Muscle of back (tissue), 13 donors: ENCODE measurements at places on chromosomes 6 and 20.

DNA sequence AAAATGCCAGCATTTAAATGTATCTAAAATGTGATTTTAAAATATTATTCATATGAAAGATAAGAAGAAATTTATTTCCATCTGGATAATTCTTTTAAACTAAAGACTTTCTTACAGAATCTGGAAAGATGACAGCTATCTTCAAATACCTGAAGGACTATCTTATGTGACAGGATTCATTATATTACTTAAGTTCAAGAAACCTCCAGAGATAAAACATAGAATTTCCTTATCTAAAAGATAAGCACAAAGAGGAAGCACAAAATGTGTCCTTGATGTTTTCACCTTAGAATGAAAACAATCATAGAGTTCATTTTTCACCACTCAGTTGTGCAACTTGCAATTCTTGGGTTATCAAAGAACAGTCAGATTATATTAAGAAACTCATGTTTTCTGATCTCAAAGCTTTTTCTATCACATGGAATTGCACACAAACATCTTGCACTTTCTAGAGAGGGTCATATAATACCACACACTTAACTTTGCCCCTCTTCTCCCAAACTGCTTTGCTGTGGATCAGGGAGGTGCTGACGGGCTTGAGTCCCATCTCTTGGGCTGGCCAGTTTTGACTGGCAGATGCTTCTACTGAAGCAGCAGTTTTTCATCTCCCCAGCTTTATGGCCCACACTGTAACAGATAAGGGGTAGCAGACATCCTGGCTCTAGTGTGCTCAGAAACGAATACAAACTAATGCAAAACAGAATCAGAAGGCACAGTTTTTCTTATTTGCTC lies 467.4 kb downstream of the CDC5L start:
- DNase-seq = no peak

DNA sequence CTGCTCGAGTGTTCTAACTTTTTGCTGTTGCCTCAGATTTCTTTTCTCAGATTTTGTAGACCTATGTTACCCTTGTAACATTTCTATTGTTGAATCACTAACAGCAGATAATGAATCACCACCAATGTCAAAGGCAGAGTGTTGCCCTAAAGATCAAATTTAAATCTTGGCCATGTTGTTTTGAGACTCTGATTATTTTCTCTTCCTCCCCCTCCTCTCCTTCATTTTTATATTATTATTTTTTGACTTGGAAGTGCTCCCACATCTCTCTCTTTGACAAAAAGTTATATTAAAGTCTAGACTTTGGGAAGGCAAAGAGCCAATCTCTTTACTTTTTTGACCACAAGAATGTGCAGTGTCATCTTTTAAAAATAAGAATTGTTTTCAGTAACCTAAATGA lies 422.7 kb downstream of the NKAIN2 start:
- peak; percentile 4 for DNase-seq

DNA sequence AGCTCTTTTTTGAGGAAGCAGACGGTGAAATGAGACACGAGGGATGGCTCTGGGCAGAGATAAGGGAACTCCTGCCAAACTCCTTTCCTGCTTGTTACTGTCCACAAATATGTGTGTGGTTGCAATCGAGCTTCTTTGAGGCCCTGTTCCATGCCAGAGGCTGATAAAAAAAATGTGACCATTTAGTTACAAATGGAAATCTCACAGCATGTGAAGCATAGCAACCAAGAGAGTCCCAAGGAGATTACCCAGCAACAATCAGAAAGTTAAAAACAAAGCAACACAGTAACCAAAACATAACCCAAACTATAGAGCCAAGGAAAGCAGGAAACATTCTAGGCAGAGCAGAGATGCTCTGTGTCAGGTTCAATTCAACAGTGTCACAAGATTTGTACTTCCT lies 35.4 kb upstream of the HMGN3 start:
- DNase-seq = peak; percentile 57

DNA sequence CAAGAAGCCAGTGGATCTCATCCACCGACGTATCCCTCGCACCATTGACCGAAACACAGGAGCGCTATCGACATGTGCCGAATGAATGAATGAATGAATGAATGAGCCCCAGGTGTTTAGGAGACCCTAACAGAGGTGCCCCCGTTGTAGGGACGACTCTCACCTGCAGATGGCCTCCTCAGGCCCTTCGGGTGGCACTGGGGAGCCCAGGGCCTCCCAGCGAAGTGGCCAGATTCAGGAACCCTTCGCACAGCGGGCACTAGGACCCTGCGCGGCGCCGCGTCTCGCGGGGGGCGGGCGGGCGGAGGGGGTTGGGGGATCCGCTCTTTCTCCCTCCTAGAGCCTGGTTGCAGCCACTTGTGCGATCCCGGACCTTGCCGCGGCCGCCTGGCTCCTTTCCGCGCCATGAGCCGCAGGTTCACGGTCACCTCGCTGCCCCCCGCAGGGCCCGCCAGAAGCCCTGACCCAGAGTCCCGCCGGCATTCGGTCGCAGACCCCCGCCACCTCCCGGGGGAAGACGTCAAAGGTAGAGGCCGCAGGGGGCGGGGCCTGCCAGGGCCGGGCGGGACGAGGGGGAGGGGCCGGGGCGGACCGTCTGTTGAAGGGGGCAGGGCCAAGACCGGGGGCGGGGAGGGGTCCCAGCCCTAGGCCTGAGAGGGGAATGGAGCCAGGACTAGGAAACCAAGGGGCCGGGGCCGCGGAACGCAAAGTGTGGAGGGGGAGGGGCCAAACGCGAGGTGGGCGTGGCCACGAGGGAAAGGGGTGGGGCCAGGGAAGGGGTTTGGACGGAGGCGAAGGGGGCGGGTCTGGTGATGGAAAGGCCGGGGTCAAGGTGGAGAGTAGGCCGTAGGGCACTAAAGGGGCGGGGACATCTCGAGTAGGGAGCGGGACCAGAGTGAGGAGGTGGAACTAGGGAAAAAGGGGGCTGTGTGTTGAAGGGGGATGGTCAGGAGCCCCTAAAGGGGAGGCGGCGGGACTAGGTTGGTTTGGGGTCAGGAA lies 7.4 kb upstream of the SLC12A5 start:
- no peak for DNase-seq

- peak; percentile 89 for DNase-seq
Observed at GRCh38 chr20:4225745-4226144, 210.4 kb upstream of the RNF24 start.

DNA sequence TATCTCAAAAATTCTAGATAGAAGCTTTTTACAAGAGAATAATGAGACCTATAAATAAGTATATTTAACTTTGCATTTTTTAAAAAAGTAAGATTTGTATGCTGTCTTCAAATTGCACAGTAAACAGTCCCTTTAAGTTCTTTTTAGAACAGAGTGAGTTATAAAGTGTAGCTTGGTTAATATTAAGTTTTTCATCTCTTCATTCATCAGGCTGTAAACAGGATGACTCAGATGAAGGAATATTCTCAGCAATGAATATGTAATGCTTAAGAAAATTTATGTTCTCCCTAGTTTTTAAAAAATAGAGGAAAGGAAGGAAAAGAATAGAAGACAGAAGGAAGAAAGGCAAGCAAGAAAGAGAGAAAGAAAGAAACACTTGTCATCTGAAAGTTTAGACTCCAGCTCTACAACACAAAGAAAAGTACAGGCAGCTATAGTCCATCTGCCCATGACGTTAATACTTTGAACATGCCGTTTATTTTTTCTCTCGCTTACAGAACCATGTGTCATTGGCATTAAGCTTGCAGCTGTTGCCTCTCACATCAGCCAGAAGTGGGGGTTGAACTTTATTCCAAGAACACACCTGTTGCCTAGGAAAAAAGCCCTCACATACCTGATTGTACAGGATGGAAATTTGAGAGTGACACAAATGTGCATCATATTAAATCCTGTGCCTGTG lies 36.1 kb downstream of the CAP2 start:
- DNase-seq = peak; percentile 71

DNA sequence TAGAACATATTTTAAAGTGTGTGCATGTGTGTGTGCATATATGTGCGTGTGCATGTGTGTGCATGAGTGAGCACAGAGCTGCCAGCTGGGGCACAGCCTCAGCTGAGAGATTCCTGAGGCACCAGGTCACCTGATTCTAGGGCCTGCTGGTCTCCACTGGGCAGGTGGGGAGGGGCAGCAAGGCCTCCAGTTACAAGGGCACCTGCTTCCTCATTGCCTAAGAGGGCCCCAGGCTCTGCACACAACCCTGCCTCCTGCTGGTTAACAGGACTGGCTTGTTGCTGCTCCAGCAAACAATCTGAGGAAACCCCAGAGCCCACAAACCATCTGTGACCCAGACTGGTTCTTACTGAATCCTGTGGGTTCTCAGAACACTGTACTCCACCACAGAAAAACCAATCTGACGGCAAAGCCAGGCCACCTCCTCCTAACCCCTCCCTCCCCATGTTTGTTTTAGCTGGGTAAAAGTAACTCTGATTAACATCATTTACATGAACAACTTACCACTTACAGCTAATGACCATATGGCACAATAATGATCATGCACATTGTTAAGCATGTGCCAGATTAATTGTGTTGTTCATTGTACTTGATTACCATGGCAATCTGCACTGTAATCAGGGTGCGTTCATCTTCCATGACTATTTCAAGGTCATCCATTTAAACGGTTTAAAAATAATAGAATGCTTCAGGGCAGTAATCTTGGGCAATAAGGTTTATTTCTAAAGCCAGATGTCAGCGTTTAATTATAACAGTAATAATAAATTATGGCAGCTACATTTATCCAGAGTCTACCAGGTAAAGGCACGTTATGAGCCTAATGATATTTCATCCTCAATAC lies 23.1 kb upstream of the UBE2J1 start:
- peak; percentile 26 for DNase-seq

- peak; percentile 90 for DNase-seq
Observed at GRCh38 chr20:31698803-31699718, 23.6 kb downstream of the BCL2L1 start.

DNA sequence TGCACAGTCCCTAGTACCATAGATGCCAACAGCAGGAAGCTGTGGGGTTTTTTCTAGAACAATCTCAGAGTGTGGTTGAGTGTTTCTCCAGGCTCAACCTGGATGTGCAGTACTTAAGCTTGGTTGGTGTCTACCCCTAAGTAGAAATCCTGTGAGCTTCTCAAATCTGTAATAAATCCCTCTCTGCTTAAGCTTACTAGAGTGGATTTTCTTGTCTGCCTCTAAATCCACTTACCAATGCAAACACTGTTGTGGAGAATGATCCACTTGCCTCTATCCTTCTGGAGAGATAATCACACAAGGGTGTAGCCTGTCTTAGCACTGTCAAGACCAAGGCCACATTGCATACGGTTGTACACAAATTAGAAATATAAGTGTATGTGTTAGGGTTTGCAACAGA lies 43.3 kb upstream of the CLIC5 start:
- DNase-seq = no peak

DNA sequence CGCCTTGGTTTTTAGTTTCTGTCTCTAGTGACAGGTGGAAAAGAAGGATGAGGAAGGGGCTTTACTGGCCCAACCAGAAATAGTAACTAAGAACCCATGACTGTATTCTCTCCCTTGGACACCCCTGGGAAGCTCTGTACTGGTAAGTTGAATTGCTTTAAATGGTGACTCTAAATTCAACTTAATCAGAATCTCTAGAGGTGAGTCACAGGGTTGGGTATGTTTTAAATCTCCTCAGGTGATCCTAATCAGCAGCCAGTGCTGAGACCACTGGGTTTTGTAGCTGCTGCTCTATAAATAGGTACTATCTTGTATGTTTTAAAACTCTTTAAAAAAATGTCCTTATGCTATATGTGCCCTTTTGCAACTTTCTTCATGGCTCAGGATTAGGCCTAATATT lies 314.0 kb upstream of the ECI2 start:
- DNase-seq = no peak

DNA sequence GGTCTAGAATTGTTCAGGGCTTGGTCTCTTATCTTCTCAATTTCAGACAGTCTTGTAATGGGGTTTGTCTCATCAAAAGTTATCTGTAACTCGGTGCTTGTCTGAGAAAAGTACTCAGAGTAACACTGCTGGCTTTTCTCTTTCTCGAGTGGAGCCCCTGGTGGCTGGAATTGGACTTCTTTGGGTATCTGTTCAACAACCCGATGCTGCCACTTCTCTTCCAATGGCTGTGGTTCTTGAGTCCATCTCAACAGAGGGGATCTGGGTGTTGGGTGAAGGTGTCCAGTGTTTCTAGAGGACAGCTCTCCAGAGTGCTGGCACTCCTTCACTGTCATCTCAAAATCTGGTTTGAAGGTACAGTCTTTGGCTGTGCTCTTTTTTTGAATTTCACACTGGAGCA lies 24.6 kb downstream of the DST start:
- no peak for DNase-seq

- DNase-seq = peak; percentile 35
Observed at GRCh38 chr6:7721649-7722048, 4.2 kb upstream of the BMP6 start.

DNA sequence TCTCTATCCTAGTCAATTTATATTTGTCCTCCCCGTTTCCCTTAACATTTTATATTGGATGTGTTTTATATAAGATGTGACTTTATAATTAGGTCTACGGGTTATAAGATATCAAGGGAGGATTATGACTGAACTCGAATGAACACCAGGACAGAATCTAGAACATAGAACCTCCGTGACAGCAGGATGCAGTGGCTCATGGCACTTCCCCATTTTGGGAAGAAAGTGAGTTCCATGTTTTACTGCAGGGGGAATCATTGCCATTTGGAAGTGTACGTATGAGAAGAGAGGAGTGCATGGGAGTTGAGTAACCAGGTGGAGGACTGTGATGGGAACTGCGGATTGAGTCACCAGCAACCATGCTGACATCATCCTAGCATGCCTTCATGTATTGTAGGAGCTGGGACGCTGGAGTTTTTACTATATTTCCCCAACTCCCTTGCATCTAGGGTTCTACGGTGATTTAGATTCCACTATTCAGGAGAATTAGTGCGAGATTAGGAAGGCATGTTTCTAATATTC lies 56.1 kb upstream of the FOXC1 start:
- no peak for DNase-seq

DNA sequence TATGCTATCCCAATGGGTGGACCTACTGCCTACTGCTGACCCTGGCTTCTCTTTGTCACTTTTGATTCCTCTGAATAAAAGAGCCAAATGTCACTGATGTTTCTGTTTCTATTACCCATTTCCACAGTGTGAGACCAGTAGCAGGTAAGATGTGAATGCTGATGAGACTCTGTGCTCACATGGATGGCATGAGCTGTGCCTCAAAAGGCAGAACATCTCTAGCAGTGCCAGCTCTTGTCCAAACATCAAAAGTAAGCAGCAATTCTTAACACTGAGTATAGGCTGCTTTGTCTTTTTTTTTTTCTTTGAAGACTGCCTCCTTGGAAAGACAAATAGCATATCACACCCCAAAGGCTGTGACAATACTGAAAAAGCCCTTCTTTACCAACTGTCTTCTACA lies 459.2 kb upstream of the RUNX2 start:
- no peak for DNase-seq

- DNase-seq = no peak
Observed at GRCh38 chr6:54776891-54777290, 69.7 kb upstream of the FAM83B start.

- DNase-seq = peak; percentile 41
Observed at GRCh38 chr20:62020935-62021701, 44.6 kb downstream of the TAF4 start.

GRCh38 chr6:28312939-28313338 lies 23.0 kb downstream of the ZSCAN31 start:
- DNase-seq = no peak

DNA sequence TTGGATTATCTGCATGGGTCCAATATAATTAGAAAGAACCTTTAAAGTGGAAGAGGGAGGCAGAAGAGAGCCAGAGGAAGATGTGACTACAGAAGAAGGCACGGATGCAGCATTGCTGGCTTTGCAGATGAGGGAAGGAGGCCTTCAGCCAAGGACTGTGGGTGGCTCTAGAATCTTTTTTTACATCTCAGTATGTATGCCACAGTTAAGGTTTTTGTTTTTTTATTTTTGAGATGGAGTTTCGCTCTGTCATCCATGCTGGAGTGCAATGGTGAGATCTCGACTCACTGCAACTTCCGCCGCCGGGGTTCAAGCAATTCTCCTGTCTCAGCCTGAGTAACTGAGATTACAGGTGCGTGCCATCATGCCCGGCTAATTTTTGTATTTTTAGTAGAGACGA lies 49.3 kb downstream of the MCM8 start:
- no peak for DNase-seq
